ENCODE measurements at places on chromosomes 13 and 19.

GRCh38 chr13:29935309-29935981 lies 85.0 kb upstream of the UBL3 start:
- DNase-seq: no peak

- no peak for DNase-seq
Observed at GRCh38 chr19:11345122-11345803, 805 bp downstream of the TMEM205 start.

DNA sequence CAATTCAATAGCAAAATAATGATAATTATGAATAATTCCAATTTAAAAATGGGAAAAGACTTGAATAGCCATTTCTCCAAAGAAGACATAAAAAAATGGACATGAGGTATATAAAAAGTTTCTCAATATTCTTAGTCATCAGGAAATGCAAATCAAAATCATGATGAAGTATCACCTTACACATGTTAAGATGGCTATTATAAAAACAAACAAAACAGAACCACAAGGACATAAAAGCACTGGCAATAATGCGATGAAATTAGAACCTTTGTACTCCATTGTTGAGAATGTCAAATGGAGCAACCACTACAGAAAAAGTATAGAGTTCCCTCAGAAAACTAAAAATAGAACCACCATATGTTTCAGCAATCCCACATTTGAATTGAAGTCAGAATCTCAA lies 1186.1 kb downstream of the SLITRK5 start:
- peak; percentile 11 for DNase-seq

DNA sequence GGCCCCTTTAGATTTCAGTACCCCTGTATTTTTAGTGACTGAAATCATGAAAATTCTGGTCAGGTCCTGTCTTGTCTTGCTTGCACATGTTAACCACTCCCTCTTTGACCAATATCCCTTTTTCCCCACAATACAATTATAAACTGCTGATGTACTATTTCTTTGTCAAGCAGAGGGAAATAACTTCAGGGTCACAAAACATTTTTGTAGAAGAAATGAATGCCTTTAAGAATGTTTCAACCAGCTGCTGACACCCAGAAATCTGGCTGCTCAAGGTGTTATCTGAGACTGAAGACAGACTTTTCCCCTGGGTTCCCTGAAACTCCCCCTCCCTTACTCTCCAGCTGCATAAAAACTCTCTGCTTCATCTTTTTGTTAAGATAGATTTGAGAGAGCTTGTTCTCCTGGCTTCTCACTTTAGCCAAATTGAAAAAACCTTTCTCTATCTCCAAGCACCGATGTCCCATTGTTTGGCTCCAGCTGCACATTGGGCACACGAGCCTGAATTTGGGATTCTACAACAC lies 18.4 kb upstream of the ACOD1 start:
- DNase-seq: no peak

DNA sequence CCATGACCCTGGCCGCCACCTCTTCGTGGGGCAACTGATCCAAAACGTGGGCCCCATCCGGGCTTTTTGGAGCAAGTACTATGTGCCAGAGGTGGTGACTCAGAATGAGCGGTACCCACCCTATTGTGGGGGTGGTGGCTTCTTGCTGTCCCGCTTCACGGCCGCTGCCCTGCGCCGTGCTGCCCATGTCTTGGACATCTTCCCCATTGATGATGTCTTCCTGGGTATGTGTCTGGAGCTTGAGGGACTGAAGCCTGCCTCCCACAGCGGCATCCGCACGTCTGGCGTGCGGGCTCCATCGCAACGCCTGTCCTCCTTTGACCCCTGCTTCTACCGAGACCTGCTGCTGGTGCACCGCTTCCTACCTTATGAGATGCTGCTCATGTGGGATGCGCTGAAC lies 9.6 kb downstream of the INSL3 start:
- DNase-seq: no peak

DNA sequence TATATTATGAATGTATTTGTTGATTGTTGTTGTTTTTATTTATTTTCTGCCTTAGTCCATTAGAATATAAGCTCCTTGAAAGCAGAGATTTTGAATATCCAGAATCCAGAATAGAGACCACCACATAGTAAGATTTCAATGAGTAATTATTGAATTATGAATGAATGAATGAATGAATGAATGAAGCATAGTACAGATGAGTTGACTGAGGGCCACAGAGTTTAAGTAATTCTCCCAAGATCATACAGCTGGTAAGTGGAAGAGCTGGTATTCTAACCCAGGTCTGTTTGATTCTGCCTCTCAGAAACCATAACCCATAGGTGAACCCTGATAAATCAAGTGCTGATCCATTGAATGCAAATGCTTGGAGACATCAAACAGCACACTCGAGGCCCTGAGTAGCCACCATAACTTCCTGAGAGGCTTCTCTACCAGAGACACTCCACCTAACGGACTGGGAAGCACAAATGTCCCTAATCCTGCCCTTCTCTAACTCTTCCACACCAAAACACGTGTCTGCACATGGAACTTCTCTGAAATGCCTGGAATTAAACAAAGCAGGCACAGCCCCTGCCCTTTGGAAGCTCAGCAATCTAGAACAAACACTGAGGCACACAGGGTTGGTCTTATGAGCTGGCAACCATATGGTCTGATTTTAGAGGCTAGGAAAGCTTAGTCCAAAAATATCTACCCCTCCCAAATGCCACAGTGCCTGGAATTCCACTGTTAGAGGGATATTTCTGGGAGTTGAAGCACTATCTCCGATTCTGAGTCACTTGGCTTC lies 190.1 kb downstream of the FOXO1 start:
- DNase-seq: no peak

GRCh38 chr19:6358003-6358402 lies 3.3 kb upstream of the CLPP start:
- no peak for DNase-seq

DNA sequence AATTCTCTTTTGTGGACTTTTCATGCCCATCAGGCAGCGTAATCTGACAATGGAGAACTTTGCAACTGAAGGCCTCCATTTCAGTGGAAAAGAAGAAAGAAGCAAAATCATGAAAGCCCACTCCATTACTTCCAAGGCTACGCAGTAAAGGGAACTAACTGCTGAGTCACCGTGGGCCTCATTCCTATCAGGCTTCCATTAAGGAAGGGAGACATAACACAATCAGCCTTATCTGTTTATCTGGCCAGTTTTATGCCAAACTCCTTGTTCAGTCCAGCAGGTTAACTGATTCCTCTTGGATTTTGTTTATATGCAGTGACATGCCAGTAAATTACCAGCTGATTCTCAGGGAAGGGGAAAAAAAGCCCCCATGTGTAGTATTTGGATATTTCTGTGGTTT lies 56.8 kb upstream of the KATNAL1 start:
- no peak for DNase-seq

DNA sequence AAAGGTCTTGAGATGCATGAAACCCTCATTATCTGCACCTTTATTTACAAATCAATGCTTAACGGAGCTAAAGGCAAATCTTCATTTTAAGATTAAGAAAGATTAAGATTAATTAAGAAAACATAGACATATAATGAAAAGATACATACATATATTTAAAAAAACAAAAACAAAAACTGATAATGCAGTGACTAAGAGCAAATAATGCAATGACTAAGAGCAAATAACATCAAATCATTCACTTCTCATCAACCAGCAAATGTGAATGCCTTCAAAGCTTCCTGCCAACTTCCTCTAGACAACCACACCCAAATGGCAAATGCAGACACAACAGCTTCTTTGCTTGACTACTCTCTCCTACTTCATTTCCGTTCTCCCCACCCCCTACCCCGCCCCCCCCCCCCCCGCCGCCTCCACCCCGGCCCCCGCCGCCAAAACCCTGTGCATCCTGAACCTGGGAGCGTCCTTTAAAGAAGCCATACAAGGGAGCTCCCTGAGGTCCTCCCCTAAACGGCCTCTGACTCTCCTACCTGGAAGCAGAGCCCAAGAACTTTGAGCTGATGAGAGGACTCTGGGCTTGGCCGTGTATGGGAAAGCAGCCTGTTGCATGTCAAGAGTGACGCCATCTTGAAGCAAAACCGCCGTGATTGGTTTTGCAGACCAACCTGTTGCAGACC lies 24.5 kb downstream of the TEX101 start:
- DNase-seq: no peak
